Fibroblast of villous mesenchyme (primary cell): ENCODE measurements at places on chromosomes 2 and 18.

GRCh38 chr2:17709897-17710296, 43.7 kb downstream of the SMC6 start:
- DNase-seq: no peak

DNA sequence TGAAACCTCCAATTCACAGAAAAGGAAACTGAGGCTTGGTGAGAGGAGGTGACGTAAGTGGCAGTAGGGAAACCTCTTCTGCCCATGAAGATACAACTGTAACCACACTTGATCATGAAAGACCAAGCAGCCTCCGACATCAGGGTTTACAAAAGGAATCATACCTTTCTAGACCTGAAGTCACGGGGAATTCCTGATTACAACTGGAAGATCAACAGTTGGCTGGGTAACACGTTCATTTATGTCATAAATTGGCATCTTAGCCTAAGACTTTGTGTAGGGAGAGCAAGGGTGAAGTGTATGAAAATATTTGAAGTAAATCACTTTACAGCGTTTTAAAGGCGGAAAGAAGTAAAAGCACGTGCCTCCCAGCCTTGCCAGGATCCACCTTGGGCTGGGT, 922 bp downstream of the HS1BP3 start:
- no peak for DNase-seq

GRCh38 chr2:27072920-27073319, 1.5 kb upstream of the OST4 start:
- DNase-seq: no peak

DNA sequence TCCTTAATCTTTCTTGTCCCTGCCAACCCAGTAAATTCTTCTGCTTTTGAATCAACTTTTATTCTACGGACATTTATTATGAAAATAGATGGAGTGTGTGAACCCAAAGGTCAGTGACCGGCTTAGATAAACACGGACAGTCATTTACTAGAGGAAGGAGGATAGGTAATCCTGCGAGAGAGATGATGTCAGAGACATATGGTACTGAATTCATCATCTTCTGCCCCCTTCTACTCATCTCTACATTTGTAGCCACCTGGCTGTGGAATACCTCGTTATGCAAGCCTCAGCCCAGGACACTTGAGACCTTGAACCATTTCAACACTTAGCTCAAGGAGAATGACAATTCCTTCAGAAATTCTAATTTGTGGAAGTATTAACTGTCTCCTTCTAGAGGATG, 443.6 kb downstream of the TDRD15 start:
- DNase-seq: no peak

GRCh38 chr18:26425148-26425531, 123.2 kb downstream of the KCTD1 start:
- DNase-seq: no peak

- no peak for DNase-seq
These were observed 29.6 kb downstream of the FAM168B start for GRCh38 chr2:131063501-131064283.

DNA sequence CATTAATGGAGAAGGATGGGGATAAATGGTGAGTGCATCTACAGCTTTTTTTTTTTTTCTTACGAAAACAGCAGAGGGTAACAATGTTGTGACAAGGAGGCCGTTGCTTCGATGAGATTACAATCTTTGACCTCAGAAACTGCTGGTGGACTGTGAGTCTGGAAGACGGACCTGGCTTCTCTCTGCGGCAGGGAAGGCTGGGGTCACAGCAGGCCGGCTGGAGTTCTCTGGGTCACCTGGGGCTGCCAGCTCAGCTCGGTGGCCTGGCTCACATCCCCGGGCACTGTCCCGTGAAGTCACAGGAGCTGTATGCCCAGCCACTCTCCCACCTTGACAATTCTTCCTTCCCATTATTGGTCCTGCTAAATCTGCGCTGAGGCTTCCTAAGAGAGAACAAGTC, 160.8 kb downstream of the ACKR3 start:
- no peak for DNase-seq

GRCh38 chr2:128437204-128437565, 118.5 kb upstream of the HS6ST1 start:
- DNase-seq: no peak

- DNase-seq: peak; percentile 60
These were observed 97.9 kb upstream of the NOL4 start for GRCh38 chr18:34322365-34323289.

DNA sequence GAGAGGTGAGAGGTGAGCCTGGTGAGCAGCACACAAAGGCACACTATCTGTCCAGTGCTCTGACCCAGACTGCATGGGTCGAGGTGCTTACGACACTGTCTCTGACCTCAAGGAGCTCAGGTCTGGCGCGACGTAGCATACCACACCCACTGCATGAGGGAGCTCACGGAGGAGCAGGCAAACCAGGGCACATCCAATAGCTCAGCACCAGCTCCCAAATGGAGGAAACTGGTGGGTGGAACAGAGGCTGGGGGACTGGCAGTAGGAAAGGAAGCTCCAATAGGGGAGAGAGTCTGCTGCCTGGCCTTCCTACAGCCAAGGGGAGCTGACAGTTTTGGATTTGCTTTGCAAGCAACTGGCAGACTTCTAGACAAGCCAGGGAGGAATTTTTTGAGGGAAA, 36.3 kb downstream of the CELF4 start:
- no peak for DNase-seq

DNA sequence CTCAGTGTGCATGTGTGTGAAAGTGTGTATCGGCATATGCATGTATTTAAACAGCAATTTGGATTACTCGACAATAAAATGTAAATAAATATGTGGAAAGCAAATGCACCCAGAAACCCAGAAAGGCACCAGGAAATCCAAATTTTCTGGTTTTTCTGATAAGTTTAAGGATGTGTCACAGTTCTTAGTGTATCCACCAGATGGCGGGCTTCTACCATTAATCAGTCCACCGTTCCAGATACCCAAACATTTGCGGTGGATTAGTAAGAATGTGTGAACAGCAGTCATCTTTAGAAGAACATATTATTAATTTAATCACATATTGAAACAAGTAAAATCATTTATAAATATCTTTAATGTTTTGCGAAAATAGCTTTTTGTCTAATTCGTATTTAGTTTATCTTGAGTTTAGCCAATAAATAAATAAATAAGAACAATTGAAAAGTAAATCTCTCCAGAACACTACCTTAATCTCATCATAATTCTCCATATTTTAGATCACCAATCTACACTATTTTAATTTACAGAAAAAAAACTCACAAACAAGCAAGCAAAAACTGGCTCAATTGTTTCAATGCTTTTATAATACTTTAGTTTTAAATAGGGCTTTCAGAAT, 298.9 kb downstream of the DSEL start:
- DNase-seq: peak; percentile 79

DNA sequence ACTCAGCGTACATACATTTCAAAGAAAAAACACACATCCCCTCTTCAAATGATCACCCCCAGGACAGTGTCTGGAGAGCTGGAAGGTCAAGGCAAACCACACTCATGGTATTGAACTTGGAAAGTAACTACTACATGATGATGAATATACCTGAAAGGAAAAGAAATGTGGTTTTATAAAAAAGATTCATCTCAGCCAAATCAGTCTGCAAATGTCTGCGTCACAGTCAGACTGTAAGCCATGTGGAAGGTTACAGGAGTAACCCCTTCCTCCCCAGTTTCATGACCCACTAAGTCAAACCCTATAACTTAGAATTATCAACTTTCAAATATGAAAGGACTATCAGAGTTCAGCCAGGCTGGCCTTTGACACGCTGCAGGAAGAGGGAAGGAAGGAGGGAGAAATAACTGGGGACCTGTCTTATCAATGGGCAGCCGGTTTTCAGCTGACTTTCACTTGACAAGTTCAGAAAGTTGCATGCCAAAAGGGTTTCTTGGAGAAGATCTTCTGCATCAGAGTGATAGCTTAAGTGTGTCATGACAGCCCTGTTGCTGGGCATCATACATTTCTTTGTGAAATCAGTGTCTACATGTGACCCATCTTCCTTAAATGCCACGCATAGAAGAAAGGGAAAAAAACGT, 7.0 kb upstream of the BMP10 start:
- no peak for DNase-seq

GRCh38 chr2:118387509-118387908, 299.2 kb downstream of the INSIG2 start:
- peak; percentile 34 for DNase-seq
